ENCODE measurements at places on chromosomes 7 and 10. TPM values are rescaled to one million over a fixed set of nuclear protein-coding genes. Genes with fewer than 3 reads are reported as not detected.

GRCh38 chr7:100102950-100103840, 1.8 kb downstream of the AP4M1 start:
- no peak overlapping the region for H3K4me3 ChIP-seq
- no peak overlapping the region for H3K27ac ChIP-seq
- peaks cover 12% of the 10 kb centered on the region for H3K4me1 ChIP-seq
- no peaks in the 10 kb centered on the region for H3K27me3 ChIP-seq
- H3K36me3 ChIP-seq, result peaks cover 40% of the 10 kb centered on the region
- DNase-seq, result no peak

SORBS1 gene
- 1,110 TPM for total RNA-seq

DNA sequence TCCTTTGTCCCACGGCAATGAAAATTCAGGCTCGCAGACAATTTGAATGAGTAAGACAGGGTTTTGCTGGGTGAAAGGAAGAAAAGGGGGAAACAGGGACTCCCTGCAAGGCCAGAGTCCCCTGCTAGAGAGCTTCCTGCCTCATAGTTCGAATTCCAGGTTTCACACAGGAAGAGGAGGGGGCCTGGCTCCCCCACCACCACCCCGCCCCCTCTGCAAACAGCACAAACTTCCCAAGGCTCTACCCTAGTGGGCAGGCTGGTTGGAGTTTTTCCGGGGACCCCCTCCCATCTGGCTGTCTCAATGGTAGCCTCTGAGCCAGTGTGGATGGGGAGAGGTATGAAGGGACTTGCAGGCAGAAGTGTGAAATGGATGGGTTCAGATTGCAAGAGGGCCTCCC, 57.4 kb upstream of the NEBL start:
- no peaks in the 10 kb centered on the region for H3K36me3 ChIP-seq
- H3K27me3 ChIP-seq, result no peaks in the 10 kb centered on the region
- no peak overlapping the region for H3K4me3 ChIP-seq
- H3K27ac ChIP-seq, result no peak overlapping the region

GNAT3 gene
- not detected for total RNA-seq

GRCh38 chr7:24924375-24924774, 55.6 kb downstream of the OSBPL3 start:
- no peaks in the 10 kb centered on the region for H3K27me3 ChIP-seq
- DNase-seq, result no peak
- no peak overlapping the region for H3K4me3 ChIP-seq
- H3K36me3 ChIP-seq, result no peaks in the 10 kb centered on the region
- peaks cover 12% of the 10 kb centered on the region for H3K4me1 ChIP-seq

DNA sequence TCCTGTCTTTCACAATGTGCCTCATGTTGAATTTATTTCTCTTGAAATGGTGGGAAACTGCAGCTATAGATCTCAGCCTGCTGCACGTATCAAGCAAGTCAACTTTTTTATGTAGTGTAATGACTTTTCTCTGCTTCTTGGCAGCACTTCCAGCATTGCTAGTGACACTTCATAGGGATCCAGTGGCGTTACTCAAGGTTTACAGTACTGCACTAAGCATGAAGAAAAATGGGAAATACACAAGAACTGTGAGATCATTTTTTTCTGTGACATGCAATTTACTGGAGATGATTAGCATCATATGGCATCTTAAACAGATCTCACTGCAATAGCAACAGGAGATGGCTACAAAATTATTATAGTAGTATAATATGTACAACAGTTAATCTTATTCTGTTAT, 90.9 kb downstream of the POLR1F start:
- no peak overlapping the region for H3K4me3 ChIP-seq
- H3K36me3 ChIP-seq, result no peaks in the 10 kb centered on the region
- DNase-seq, result no peak
- no peak overlapping the region for H3K27ac ChIP-seq
- H3K27me3 ChIP-seq, result no peaks in the 10 kb centered on the region
- H3K4me1 ChIP-seq, result no peaks in the 10 kb centered on the region

- H3K27ac ChIP-seq, result no peak overlapping the region
- H3K4me1 ChIP-seq, result peaks cover 39% of the 10 kb centered on the region
- no peak for DNase-seq
- H3K4me3 ChIP-seq, result no peak overlapping the region
- H3K27me3 ChIP-seq, result no peaks in the 10 kb centered on the region
These were observed 63.2 kb downstream of the SMURF1 start for GRCh38 chr7:99080679-99081078.

LBX1 gene
- not detected for total RNA-seq

DNA sequence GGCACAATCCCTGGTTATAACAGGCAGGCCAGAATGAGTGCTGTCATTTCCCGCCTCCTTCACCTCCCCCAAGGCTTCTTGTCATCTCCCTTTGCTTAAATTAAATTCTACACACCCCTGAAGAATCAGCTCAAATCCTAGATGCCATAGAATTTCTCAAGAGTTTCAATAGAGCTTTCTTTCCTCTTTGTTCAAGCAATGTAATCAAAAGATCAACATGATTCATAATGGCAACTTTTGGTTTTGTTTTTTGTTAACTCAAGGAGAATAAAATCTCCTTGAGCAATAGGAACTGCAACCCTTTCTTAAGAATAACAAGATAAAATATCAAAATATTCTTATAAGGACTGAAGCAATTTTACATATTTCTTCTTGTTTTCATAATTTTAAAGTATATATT, 180.8 kb upstream of the CDK1 start:
- no peak overlapping the region for H3K27ac ChIP-seq
- DNase-seq, result no peak
- no peak overlapping the region for H3K4me3 ChIP-seq
- no peaks in the 10 kb centered on the region for H3K4me1 ChIP-seq

DNA sequence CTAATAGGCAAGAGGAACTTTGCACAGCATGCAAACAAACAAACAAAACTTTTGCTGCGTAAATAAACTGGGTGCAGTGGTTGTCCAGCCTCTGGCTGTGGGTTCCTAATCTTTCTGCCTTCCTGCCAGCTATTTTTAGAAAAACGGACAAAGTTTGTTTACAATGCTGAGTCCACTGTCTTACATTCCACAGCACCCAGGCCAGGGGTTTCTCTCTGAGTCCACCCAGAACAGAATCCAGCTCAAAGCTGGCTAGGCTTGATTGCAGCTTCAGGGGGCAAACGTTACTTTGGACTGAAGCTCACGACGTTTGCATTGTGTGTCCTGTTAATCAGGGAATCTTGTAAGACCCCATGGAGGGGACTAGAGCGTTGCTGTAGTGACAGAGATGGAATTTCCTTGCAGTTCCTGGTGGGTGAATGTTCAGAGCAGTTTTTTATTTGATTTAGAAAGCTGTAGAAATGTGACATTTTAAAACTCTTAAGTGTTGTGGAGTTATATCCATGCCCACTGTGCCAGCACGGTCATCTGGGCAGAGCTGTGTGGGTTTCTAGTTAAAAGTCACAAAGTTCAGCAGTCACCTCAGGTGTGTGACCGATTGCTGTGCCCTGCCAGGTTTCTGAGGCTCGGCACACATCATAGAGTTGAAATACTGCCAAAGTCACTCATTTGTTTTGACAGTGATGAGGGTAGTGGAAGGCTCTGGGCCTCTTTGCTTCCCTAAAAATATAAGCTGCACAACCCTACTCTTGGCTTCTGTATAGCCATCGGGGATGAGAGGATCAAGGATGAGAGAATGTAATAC, 247.0 kb downstream of the STK31 start:
- no peak overlapping the region for H3K4me3 ChIP-seq
- no peak overlapping the region for H3K27ac ChIP-seq
- no peaks in the 10 kb centered on the region for H3K4me1 ChIP-seq
- DNase-seq, result no peak
- H3K36me3 ChIP-seq, result no peaks in the 10 kb centered on the region
- no peaks in the 10 kb centered on the region for H3K27me3 ChIP-seq

ENO4 gene
- total RNA-seq, result 0.54 TPM

CPA5 gene
- not detected for total RNA-seq

- H3K4me3 ChIP-seq, result no peak overlapping the region
- peaks cover 72% of the 10 kb centered on the region for H3K4me1 ChIP-seq
- no peaks in the 10 kb centered on the region for H3K36me3 ChIP-seq
- H3K27me3 ChIP-seq, result no peaks in the 10 kb centered on the region
- DNase-seq, result no peak
These were observed 17.7 kb downstream of the FOXK1 start for GRCh38 chr7:4699841-4700240.

DNA sequence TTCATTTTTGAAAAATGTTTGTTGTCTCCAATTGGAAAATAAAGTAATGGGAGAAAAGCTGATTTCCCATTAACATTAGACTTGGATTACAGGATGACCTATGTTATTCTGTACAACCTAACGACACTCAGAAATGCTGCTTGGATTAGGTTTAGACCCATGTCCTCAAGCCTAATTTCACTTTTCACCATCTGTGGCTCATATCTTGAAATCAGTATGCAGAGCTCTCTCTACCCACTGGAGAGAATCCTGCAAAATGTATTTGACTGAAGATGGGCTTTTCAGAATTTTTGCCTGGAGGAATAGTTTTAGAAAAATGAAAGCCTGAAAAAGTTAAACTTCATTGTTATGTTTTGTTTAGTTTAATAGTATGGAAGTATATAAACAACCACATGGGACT, 63.8 kb downstream of the SLC13A1 start:
- H3K27ac ChIP-seq, result no peak overlapping the region
- no peak overlapping the region for H3K4me3 ChIP-seq
- DNase-seq, result no peak
- no peaks in the 10 kb centered on the region for H3K4me1 ChIP-seq
- no peaks in the 10 kb centered on the region for H3K27me3 ChIP-seq

DNA sequence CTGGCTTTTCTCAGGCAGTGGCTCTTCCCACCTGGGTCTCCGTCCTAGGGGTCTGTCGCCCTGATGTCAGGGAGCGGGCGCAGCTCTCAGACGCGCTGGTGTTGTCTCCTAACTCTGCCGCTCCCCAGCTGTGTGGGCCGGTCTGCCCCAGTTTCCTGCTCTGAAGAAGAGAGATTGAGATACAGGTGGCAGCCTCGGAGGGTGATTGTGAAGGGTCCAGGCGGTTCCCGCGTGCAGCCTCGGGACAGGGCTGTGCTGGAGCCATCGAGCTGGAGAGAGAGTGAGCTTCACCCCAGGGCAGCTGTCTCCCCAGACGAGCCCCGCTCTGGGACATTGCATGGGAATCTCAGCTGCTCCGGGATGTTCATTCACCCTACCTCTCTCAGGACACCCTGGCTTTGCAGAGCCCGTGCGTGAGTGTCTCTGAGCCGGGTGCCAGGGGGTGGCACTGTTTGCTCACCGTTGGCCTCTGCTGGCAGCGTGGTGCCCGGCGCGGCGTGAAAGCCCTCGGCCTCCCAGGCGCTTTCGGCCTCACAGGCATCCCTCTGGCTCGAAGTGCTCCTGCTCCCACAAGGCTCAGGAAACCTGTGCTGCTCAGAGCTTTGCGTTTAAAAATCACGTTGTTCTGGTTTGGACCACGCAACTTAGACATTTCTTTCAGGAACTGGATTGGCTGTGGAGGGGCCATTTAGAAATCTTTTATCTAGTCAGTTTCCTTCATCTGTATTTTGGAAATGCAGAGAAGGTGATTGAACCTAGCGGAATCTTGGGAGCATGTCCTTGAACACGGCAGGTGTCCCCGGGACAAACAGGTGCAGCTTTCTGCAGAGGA, 33.8 kb upstream of the ZFAND2A start:
- no peaks in the 10 kb centered on the region for H3K36me3 ChIP-seq
- H3K27me3 ChIP-seq, result no peaks in the 10 kb centered on the region
- H3K27ac ChIP-seq, result no peak overlapping the region
- DNase-seq, result no peak

LIPK gene
- total RNA-seq, result not detected

- no peak for DNase-seq
- no peak overlapping the region for H3K27ac ChIP-seq
- H3K27me3 ChIP-seq, result no peaks in the 10 kb centered on the region
- peaks cover 23% of the 10 kb centered on the region for H3K4me1 ChIP-seq
- H3K4me3 ChIP-seq, result no peak overlapping the region
These were observed 46.2 kb downstream of the CCDC71L start for GRCh38 chr7:106614751-106615150.

ARMC3 gene
- total RNA-seq, result not detected

GRCh38 chr10:131679926-131680325, 220.9 kb upstream of the PPP2R2D start:
- no peaks in the 10 kb centered on the region for H3K36me3 ChIP-seq
- DNase-seq, result no peak
- H3K4me1 ChIP-seq, result no peaks in the 10 kb centered on the region
- H3K4me3 ChIP-seq, result no peak overlapping the region
- no peaks in the 10 kb centered on the region for H3K27me3 ChIP-seq

INHBA gene
- total RNA-seq, result 44.8 TPM

DNA sequence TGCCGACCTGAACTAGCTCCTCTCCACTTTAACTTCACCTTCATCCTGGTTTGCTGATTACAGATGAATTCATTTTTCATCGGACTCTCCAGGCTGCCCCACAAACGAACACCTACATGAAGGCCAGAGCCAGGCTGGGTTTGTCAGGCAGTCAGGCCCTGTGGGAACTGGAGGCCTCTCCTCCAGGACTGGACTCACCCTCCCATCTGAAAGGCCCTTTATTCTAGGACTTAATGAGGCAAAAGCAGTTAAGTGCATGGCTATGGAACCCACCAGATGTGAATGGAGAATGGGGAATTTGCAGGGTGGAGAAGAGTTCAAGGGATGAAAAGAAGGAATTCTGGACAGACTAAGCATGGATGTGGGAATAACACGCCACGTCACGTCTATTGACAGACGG, 170.8 kb downstream of the ARHGAP12 start:
- H3K4me3 ChIP-seq, result no peak overlapping the region
- no peaks in the 10 kb centered on the region for H3K36me3 ChIP-seq
- no peaks in the 10 kb centered on the region for H3K27me3 ChIP-seq
- DNase-seq, result no peak

GRCh38 chr7:95099106-95099505, 191.7 kb downstream of the PPP1R9A start:
- H3K36me3 ChIP-seq, result no peaks in the 10 kb centered on the region
- DNase-seq, result no peak
- no peaks in the 10 kb centered on the region for H3K4me1 ChIP-seq
- H3K4me3 ChIP-seq, result no peak overlapping the region
- H3K27me3 ChIP-seq, result no peaks in the 10 kb centered on the region

GRCh38 chr7:143485500-143485899, 7.8 kb downstream of the TAS2R41 start:
- no peaks in the 10 kb centered on the region for H3K36me3 ChIP-seq
- no peaks in the 10 kb centered on the region for H3K27me3 ChIP-seq
- no peaks in the 10 kb centered on the region for H3K4me1 ChIP-seq
- H3K27ac ChIP-seq, result no peak overlapping the region

DNA sequence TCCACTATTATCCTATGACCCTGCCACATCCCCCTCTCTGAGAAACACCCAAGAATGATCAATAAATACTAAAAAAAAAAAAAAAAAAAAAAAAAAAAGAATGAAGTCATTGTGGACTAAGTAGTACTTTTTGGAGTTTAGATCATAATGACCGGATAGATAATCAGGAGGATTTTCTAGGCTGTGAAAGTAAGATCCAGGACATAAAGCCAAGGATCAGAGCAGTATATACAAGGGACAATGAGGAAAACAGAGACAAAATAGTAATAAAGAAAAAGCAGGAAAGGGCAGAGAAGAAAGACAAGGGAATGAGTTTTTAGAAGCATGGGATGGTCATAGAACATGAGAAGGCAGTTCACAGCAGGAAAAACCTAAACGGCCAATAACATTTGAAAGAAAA, 87.6 kb downstream of the AKAP9 start:
- no peak for DNase-seq
- H3K36me3 ChIP-seq, result peaks cover 16% of the 10 kb centered on the region
- no peaks in the 10 kb centered on the region for H3K4me1 ChIP-seq
- no peak overlapping the region for H3K4me3 ChIP-seq
- no peaks in the 10 kb centered on the region for H3K27me3 ChIP-seq

CLDN12 gene
- total RNA-seq, result 24.1 TPM

Data from thoracic aorta (tissue), 2 donors.